ENCODE measurements at places on chromosomes 7 and 10.
A peak's percentile ranks its signal among the peaks of the same experiment; 100 is the strongest.

GRCh38 chr7:122303531-122304318, 825 bp downstream of the FEZF1 start:
- no peak for DNase-seq

GRCh38 chr7:91043924-91044645, 220.1 kb upstream of the FZD1 start:
- no peak for DNase-seq

GRCh38 chr10:25388862-25389206, 214.0 kb downstream of the GPR158 start:
- DNase-seq = no peak

DNA sequence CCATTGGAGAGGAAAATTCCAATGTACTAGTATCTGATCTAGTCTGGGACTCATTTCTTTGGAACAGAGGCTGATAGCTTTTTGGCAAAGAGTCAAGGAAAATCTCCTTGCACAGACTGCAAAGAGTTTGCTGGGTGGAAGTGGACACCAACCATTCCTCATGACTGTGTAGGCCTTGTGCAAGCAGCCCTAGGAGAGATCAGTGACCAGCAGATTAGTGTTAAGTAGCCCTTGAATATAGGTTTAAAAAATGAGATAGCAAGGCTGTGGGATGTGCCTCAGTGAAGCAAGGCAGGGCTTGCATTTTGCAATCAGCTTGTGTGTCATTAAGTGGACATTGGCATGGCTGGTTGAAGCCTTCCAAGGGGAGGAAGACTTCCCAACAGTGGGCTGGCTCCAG, 341.6 kb downstream of the PLXNA4 start:
- no peak for DNase-seq

DNA sequence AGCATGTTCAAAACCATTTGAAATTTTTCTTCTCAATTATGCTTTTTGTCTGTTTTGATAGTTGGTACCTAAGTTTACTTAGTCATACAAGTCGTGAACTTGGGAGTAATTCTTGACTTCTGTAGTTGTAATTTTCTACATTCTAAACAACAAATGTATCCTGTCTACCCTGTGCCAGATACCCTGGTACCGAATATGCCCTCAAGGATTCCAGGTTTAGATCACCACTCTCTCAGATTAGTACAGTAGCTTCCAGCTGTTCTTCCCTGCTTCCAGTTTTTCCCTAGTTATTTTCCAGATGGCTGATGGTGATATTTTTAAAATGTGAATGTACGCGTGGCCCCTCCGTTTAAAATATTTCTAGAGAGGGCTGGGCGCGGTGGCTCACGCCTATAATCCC, 6.5 kb downstream of the STAM start:
- DNase-seq = no peak

DNA sequence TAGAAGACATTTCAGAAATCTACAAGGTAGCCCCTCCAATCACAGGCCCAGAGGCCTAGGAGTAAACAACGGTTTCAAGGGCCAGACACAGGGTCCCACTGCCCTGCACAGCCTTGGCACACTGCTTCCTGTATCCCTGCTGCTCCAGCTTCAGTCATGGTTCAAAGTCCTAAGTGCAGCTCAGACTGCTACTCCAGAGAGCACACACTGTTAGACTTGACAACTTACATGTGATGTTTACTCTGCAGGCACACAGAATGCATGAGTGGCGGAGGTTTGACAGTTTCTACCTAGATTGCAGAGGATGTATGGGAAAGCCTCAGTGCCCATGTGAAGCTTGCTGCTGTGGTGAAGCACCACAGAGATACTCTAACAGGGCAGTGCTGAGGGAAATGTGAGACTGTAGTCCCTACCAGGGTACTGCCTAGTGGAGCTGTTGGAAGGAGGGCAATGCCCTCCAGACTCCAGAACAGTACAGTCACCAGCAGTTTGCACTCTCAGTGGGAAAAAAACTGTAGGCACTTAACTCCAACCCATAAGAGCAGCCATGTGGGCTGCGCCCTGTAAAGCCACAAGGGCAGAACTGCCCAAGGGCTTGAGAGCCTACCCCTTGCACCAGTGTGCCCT, 270.0 kb downstream of the ZWINT start:
- DNase-seq = no peak

- no peak for DNase-seq
These were observed 71.5 kb downstream of the LRRC4 start for GRCh38 chr7:127959770-127960169.

DNA sequence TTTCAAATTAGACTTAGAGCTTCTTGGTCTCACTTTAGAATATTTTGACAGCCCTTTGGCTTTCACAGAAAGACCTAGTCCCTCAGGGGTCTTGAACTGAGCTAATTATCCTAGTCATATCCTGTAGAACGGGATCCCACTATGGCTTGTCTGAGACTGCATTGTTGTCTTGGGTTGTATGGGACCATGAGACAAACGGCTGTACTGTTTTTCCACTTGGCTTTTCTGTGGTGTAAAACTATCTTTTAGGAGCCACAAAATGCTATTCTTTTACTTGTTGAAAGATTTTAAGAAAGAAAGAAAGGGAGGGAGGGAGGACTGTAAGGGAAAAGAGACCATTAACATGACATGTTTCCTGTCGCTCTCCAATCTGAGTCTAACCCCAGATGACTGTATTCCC, 432.5 kb downstream of the AUTS2 start:
- no peak for DNase-seq

DNA sequence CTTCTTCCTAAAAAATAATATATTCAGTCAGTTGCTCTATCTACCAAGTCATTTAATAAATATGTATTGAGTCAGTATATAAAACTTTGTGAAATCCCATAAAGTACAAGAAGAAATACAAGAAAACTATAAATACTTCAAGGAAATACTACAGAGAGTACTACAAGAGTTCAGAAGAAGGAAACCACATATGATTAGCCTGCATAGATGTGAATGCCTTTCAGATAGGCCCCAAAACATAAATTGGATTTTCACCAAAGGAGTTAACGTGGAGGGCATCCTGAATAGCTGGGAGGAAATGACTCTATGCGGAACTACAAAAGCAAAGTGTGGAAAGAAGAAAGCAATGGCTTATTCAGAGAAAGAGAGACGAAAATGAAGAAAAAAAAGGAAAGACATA, 120.1 kb downstream of the LRRN3 start:
- DNase-seq = no peak

- no peak for DNase-seq
These were observed 41.1 kb downstream of the SUGCT start for GRCh38 chr7:40175725-40176510.

DNA sequence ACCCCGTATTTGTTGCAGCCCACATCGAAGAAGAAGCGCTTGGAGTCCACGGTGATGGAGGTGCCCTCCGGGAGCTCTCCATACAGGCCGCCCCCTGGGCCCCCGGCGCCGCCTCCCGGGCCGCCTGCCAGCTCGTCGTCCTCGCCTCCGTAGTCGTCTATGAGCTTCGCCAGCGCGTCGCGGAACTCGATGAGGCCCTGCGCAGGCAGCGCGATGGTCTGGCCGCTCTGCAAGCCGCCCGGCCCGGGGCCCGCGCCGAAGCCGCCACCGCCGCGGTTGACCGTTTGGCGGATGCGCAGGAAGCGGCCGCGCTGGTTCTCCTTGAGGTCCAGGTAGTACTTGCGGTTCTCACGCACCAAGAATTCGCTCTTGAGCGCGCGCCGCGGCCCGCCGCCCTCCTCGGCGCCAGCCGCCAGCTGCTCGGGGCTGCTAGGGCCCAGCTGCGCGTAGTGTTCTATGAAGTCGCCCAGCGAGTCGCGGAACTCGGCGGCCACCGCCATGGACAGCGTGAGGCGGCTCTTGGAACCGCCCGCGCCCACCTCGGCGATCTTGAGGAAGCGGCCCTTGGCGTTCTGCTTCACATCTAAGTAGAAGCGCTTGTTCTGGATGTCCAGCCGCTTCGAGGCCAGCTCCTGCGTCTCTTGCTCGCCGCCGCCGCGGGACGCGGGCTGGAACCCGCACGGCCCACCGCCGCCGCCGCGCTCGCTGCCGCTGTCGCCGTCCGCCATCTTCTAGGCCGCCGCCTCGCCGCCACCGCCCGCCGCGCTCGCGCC, 523 bp downstream of the PURB start:
- DNase-seq = peak; percentile 49

DNA sequence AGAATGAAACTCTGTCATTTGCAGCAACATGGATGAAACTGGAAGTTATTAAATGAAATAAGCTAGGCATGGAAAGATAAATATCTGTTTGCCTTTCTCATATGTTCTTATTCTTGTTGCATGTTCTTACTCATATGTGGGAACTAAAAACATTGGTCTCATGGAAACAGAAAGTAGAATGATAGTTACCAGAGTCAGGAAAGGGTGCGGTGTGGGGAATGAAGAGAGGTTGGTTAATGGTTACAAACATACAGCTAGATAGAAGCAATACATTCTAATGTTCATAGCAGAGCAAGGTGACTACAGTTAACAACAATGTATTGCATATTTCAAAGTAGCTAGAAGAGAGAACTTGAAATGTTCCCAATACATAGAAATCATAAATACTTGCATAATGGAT, 105.1 kb downstream of the FAM107B start:
- no peak for DNase-seq

DNA sequence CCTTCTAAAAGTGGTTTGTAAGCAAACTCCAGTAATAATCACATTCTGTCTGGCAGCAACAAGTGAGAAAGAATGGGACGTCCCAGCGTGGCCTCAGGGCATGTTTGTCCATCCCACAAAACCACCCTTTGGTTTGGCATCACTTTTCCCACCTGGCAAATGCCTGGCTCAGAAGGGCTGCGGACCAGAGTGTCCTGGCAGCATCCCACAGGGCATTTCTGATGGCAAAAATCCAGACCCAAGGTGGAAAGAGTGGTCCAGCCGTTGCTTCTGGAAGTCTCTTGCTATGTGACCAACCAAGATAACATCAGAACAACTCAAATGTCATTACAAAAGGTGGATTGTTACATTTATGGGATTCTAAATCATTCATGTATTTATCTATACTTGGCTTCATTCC, 174.4 kb downstream of the CREB5 start:
- no peak for DNase-seq

- DNase-seq = no peak
These were observed 233.1 kb upstream of the IGFBP3 start for GRCh38 chr7:46153951-46154787.

- DNase-seq = peak; percentile 15
These were observed 114.5 kb downstream of the HIP1 start for GRCh38 chr7:75624134-75624832.

DNA sequence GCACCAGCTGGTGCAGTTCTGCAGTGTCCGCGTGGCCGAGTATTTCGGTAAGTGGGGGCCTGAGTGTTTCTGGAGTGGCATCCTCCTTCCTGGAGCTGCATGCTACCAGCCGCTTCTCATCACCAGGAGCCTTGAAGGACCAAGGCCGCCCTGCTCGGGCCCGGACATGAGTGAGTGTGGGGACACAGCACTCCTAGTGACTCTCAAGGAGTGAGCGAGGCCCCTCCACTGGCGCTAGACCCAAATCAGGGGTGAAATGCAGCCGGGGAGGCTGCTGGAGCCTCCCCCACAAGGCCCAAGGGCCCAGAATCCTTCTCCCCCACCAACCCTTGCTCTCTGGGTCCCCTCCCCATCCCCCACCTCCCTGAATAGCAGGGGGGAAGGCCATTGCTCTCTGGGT, 48.0 kb downstream of the CAMK2B start:
- DNase-seq = no peak

GRCh38 chr10:58590152-58590840, 77.6 kb downstream of the BICC1 start:
- no peak for DNase-seq

- peak; percentile 45 for DNase-seq
These were observed at the start of gene NRG3 for GRCh38 chr10:81874875-81875466. TSS of gene NRG3 (plus strand) at chr10:81875194.

- no peak for DNase-seq
These were observed 173.3 kb downstream of the PDE1C start for GRCh38 chr7:31896925-31897324.

DNA sequence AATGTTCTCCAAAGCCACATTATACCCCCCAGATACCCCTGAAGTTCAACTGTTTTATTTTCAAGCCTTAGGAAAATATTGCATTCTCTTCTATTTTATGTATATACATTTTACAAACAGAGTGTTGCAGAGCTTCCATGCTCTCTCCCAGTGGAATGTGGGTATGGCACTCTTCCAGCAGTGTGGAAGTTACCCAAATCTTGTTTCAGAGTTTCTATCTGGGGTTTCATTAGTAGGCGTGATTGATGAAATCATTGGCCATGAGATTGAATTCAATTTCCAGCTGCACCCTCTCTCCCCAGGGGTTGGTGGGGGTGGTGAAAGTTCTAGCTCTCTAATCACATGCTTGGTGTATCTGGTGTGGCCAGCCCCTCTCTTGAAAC, 350.4 kb downstream of the RPS24 start:
- DNase-seq = no peak

- no peak for DNase-seq
These were observed 515.7 kb downstream of the RPS24 start for GRCh38 chr10:78549140-78549935.

- DNase-seq = no peak
These were observed 35.1 kb downstream of the SORBS1 start for GRCh38 chr10:95526044-95526443.

GRCh38 chr10:107264742-107265141, 100.2 kb upstream of the SORCS1 start:
- DNase-seq = no peak

GRCh38 chr7:143361552-143362130, 872 bp downstream of the FAM131B start:
- DNase-seq = no peak

GRCh38 chr10:98402478-98402877, 12.5 kb downstream of the PYROXD2 start:
- no peak for DNase-seq

DNA sequence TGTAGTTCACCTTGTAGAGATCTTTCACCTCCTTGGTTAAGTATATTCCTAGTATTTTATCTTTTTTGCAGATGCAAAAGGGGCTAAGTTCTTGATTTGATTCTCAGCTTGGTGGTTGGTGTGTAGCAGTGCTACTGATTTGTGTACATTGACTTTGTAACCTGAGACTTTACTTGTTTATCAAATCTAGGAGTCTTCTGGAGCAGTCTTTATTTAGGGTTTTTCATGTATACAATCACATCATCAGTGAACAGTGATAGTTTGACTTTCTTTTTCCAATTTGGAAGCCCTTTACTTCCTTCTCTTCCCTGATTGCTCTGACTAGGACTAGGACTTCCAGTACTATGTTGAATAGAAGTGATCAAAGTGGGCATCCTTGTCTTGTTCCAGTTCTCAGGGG, 33.8 kb downstream of the GPR22 start:
- no peak for DNase-seq

- DNase-seq = no peak
These were observed 674.8 kb upstream of the C7orf33 start for GRCh38 chr7:147915781-147916180.

- no peak for DNase-seq
These were observed 175.2 kb upstream of the PPP2R2D start for GRCh38 chr10:131725581-131726069.

DNA sequence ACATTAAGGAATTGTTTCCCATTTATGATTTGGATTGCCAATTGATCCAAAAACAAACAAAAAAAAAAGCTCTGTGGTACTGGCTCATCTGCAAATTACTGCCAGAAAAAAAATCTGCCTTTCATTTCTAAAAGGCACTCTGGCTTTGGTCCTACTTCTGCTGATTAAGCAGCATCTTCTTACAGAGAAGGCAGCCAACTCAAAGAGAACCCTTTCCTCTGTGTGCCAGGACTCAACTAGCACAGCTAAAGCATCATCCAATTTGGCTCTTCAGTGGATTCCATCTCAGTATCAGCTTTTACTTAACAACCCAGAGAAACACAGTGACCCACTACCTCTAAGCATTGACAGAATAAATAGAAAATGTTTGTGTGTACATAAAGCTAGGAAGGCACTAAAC, 80.6 kb downstream of the GSAP start:
- DNase-seq = no peak
